ENCODE measurements at places on chromosomes 13 and 19.

GRCh38 chr19:35558400-35559280 lies 4.8 kb downstream of the ATP4A start:
- no peak for DNase-seq

DNA sequence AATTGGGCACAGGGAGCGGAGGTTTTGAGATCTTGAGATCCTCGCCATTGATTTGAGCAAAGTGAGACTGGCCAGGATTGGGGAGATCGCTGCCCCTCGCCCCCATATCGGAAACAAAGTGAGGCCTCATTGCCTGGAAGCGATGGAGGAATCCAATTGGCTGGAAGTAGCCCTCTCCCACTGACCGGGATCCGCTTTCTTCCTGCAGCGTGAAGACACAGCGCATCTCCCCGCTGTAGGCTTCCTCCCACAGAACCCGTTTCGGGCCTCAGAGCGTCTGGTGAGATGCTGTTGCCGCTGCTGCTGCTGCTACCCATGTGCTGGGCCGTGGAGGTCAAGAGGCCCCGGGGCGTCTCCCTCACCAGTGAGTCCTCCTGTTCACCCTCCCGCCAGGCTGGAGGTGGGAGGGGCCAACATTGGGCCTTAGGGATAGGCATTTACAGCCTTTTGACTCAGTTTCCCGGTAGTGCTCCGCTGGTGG lies 438 bp downstream of the PRKCSH start:
- no peak for DNase-seq

GRCh38 chr13:36363366-36363863 lies 17.2 kb upstream of the SPART start:
- DNase-seq = no peak

DNA sequence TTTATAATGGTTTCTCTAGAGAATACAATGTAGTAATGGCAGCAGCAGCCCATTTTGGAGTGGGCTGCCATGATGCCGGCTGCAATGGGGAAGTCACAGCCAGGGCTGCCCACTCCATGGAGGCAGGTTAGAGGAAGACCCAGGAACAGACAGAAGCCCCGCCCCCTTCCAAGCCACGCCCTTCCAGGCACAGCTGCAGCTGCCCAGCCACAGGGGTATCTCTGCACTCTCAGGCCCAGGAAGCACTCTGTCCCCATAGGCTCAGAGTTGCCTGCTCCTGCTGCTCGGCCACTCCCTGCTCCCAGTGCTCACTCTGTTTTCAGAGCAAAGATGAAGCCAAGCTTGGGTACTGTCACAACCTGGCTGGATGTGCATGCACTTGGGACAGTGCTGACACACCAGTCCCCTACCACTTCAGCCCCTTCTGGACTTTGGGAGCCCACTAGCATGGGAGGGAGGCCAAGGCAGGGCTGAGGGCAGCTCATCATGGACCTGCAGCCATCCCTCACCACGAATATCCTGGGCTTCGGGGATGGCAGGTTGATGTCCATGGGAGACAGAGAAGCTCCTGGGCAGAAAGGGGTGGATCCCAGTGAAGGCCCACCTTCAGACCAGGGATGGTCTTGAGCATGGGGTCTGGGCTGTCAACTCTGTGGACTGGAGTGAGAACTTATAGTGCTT lies 1224.2 kb downstream of the SLITRK5 start:
- DNase-seq = no peak

- no peak for DNase-seq
Measured at GRCh38 chr19:48495396-48495795, 16.2 kb downstream of the LMTK3 start.

DNA sequence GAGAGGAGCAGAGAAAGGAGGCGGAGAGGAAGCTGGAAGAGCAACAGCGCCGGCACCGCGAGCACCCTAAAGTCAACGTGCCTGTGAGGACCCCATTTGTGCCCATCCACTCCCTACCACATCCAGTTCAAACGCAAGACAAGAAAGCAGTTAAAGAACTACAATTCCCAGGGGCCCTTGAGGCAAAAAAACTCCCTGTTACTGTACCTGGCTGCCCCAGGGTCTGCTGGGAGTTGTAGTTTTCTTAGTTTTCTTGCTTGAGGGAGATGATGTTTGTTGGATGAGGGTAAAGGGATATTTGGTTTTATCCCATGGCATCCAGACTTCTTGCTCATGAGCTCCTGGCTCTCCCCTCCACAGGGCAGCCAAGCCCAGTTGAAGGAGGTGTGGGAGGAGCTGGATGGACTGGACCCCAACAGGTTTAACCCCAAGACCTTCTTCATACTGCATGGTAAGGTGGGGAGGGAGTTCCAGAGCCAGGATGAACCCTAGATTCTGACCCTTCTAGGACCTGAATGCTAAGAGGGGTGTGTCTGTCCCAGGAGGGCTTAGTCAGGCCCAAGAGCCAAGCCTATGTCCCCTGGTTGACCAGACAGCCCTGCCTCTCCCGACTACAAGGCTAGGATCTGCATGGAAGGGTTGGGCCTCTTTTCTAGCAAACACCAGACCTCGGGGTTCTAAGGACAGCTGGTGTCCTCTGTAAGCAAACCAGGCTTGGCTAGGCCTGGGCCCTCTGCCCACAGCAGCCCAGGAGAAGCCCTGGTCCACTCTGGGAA lies 13.2 kb downstream of the NUCB1 start:
- no peak for DNase-seq
